ENCODE measurements at places on chromosomes 2 and 18.

DNA sequence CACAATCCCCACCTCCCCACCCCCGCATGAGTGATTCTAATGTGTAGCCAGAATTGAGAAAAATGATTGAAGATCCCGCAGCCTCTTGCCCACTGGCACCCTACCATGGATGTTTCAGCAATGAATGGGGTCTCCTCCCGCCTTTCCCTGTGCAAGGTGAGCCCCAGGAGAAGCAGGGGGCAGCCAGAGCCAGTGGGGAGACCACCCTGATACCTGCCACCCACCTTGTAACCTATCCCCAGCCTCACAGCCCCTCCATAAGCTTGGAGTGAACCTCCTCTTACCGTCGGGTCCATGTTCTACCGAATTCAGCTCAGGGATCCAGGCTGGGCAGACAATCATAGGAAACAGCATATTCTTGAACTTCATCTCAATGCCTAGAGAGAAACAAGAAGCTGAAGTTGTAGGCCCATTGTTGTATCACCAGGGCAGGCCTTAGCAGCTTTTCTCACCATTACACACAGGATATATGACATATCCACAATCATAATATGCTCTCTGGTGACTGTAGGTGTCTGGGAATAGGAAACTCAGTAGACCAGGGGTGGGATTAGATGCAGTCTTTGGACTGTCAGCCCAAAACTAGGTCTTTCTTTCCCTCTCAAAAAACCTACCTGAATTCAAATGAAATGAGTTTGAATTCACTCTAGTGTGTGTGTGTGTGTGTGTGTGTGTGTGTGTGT is 30.9 kb downstream of the XDH start:
- no peak for DNase-seq

- peak; percentile 92 for DNase-seq
Observed at GRCh38 chr2:209614690-209615369, 156.8 kb upstream of the UNC80 start.

DNA sequence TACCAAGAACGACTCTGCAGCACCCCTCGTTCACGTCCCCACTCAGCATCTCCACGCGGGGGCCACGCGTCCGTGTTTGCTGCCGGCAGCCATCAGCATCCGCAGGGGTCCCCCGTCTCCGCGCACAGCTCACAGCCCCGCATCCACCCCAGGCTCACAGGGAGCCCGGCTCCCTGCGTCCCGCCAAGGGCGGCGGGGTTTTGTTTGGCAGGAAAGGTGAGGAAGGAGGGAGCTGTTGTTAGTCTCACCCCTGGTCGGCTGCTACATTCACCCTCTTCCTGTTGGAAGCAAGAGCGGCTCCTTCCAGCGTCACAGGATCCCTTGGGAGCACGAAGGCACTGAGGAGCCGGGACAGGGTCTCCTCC is 131.0 kb upstream of the CTDP1 start:
- DNase-seq: no peak

- no peak for DNase-seq
Observed at GRCh38 chr18:64852281-64852680, 703.4 kb upstream of the LINC00305 start.

DNA sequence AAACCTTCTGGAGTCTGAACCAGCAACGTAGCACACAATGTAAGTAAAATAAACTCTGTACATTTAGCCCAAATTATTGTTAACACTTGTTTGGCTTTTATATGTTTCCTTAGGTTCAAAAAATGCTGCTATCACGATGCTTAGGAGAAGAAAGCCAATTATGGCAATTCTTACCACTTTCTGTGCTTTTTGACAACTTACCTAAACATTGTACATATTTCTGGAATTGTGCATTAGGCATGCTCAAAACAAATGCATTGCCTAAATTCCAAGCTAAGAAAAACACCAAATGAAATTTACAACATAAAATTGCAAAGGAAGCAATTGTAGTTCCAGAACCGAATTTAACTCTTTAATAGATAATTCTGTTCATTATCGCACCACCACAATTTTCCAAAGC is 585.6 kb upstream of the DSEL start:
- no peak for DNase-seq

GRCh38 chr18:7467708-7468466 is 99.2 kb upstream of the PTPRM start:
- no peak for DNase-seq

GRCh38 chr2:105867587-105867986 is 122.9 kb downstream of the NCK2 start:
- DNase-seq: no peak

DNA sequence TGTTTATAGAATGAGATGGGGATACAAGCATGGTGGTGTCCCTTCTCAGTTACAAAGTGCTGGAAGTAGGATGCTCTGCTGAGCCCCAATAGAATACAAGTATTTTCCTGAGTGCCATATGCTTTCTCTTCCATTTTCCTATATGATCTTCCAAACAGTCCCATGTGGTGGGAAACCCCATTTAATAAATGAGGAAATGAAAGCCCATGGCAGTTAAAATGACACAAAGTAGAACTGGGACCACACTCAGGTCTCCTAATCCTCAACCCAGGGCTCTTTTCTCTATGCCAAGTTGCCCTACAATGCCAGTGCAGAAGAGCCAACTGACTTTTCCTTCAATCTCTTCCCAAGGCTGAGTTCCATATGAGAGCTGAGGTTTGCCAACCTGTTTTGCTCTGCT is 210.2 kb upstream of the FBXO11 start:
- no peak for DNase-seq

DNA sequence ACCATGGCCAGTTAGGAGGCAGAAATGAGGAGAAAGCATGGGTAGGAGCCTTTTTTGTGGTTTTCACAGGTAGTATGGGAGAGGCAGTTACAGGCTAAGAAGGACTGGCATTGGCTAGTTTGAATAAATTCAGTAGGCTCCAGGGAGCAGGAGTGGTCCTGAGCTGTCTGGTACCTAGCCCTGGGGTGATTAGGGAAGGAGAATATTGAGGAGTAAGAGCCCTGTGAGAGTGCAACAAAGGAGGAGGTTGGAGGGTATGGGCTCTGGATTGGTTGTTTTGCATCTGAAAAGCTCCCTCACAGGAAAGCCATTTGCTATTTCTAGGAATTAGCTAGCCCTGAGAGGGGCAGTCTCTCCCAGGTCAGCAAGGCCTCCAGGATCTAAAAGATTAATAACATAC is 13.3 kb upstream of the TCF7L1 start:
- DNase-seq: peak; percentile 89

DNA sequence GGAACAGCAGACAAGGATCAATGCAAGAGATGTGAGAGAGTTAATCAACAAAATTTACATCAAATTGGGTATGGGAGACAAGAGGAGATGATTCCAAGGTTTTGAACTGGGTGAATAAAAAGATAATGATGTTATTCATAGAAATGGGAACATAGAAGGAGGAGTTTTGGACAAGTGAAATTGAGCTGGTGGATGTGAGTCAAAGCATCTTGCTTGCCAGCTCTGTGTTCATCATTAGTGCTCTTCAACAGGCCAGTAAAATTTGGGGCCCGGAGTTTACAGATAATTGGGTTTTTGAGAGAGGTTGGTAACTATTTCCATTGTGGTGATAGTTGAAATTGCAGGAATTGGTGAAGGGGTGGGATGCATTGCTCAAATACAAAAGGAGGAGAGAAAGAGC is 69.9 kb upstream of the CAVIN2 start:
- DNase-seq: no peak
